ENCODE measurements at places on chromosomes 12 and 14. TPM values are rescaled to one million over a fixed set of nuclear protein-coding genes. Genes with fewer than 3 reads are reported as not detected.

DNA sequence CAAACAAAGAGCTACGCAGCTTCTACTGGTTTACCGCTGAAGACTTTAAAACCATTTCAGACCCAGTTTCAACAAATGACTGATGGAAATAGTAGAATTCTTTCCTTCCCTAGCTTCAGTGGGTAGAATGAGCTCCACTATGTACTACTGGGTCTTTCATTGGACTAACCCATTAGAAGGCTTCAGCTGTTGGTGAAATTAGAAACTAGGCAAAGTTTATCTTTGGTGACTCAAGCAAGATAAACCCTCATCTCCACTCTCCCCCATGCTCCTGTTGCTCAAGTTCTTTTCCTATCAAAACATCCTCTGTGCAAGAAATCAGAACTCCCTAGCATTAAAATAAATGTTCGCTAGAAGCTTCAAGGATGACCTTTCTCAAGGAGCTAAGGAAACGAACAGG is 159.2 kb downstream of the PAWR start:
- DNase-seq: no peak

DNA sequence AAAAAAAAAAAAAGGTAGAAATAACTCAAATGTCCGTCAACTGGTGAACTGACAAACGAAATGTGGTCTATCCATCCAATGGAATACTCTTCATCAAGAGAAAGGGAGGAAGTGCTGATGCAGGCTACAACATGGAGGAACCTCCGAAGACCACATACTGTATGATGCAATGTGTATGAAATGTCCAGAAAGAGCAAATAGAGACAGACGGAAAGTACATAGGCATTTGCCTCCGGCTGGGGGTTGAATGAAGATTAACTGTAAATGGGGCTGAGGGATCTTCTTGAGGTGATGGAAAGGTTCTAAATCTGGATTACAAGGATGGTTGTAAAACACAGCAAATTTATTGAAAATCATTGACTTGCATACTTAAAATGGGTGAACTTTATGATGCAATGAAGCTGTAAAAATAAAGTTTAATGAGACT is 35.4 kb downstream of the DLK1 start:
- DNase-seq: no peak

The TRHDE gene
- total RNA-seq: not detected

DNA sequence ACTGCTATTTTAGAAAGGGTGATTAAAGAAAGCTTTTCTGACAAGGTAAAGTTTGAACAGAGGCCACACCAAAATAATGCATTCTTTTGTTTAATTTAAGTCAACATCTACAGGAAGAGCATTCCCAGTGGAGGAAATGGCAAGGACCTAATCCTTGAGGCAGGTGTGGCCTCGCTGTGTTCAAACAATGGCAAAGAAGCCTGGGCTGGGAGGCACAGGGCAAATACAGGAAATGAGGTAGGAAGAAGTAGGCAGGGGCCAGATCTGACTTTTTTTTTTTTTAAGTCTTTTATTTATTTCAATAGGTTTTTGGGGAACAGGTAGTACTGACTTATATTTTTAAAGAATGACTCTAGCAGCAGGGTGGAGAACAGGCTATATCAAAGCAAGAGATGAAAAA is 53.5 kb downstream of the ARMH4 start:
- no peak for DNase-seq

GRCh38 chr14:55451398-55451797 is 11.0 kb upstream of the TBPL2 start:
- no peak for DNase-seq

The RABGGTA gene
- 62.8 TPM for total RNA-seq

The LRRC10 gene
- not detected for total RNA-seq

The HOXC12 gene
- not detected for total RNA-seq

The PLEKHG7 gene
- not detected for total RNA-seq

DNA sequence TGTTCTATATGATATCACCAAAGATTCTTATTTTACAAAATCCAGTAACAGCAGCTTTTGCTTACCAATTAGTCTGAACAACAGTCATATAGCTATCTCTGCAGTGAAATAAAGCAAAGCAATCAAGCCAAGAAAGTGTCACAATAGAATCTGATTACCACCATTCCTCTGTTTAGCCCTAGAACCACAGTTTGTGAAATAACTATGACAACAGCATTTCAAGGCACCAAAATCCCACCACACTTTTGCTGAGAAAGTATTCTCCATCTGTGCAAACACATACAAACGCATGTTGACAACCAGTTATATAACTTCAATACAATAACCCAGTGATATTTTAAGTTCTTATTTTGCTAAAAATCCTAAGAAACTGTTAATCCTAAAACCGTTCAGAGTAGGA is 7.4 kb downstream of the PPP1R13B start:
- DNase-seq: no peak

The ENDOU gene
- not detected for total RNA-seq

GRCh38 chr14:103738166-103738565 is 22.6 kb downstream of the ZFYVE21 start:
- DNase-seq: no peak

GRCh38 chr12:63894132-63894531 is 49.6 kb downstream of the SRGAP1 start:
- no peak for DNase-seq

DNA sequence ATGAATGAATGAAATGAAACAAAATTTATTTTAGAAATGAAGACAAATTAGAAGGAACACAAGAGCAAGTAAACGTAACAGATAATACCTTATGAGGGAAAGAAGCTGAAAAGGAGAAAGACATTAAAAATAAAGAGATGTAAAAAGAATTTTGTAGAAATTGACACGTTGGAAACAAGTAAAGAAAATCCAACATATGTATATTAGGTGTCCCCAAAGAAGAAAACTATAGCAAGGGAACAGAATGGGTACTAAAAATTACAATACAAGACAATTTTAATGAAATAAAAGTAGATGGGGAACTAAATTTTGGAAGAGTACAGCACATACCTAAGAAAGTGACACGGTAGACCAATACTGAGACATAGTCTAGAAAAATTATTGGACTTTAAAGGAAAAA is 16.7 kb downstream of the DNM1L start:
- DNase-seq: no peak

The GLT8D2 gene
- total RNA-seq: not detected

The MYH6 gene
- not detected for total RNA-seq

DNA sequence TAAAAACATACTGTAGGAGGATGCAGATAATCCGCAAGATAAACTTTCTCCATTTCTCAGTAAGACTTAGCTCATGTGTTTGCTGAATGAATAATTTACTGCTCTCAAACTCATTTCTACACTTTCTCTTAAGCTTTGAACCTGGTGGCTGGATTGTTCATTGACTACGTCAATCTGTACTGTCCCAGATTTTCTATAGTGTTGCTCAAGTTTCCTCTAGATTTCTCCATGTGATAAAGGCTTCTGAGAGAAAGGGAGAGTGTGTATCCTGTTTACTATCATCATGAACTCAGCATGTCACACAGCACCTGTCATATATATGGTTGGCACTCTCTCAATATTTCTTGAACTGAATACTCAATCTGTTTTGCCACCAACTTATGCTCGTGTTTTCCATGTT is 518.0 kb upstream of the TBX3 start:
- DNase-seq: no peak

DNA sequence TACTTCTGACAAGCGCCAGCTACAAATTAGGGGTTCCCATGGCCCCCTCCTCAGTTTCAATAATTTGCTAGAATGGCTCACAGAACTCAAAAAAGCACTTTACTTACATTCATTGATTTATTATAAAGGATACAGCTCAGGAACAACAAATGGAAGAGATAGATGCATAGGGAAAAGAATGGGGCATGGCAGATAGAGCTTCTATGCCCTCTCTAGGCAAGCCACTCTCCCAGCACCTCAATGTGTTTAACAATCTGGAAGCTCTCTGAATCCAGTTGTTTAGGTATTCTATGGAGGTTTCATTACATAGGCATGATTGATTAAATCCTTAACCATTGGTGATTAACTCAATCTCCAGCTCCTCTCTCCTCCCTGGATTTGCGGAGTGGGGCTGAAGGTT is 184.5 kb upstream of the DAAM1 start:
- DNase-seq: no peak

The KRT3 gene
- total RNA-seq: not detected

DNA sequence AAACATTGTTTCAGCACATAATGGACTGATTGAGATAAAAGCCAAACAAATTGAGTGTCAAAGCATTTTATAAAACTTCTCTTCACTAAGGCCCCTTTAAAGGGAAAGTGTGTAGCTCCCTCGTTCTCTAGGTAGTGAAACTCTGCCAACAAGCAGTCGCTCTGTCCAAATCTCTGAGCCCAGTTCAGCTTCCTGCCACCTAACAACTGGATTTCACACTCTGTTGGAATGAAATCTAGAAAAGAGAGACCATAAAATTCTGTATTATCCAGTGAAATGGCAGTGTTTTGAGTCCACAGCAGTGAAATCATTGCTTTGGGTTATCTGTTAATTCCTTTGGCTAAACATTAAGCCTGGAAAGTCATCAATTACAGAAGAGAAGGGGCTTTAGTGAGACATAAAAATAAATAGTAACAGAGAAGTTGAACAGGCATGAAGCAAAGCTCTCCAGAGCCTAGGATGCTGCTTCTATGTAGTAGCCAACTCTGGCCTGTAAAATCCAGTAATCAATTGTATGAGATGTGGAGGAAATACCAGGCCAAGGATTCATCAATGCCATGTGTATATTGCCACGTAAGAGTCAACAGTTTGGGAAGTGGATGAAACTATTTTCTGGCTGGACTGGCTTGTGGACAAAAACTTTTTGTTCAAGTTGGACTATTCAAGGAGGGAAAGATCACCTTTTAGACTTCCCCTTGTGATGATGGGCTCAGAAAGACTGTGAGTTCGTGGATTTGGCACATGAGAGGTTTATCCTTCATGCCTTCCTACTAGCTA is 122.5 kb downstream of the WIF1 start:
- no peak for DNase-seq

DNA sequence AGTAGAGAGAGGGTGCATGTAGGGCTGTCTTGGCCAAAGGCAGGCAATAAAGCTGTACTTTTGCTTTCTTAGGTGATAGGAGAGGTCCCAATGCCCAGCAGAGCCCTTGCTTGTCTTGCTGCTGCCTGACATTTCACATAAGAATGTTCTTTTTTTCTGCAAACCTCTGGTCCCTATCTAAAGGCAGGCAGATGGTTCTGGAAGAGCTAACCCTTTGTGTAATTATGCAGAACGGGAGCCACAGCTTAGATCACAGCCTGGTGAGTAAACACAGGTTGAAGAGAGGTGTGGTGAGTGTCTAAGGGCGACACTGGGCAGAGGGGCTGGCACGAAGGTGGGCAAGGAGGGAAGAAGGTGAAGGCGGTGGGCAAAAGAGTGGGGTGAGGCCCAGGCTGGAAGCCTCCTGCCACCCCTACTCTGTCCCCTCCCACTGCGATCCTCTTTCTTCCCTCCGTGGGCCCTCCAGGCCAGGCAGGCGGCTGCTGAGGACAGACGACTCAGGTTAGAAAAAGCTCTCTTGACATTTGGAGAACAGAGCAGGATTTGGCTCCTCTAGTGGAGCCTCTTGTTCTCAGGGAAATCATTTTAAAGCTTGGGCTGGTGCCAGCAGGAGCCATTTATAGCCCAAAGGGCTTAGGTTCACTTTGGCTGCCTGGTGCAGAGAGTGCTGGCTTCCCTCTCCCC is 42.8 kb downstream of the PRMT8 start:
- no peak for DNase-seq

- DNase-seq: no peak
These were observed 29.4 kb upstream of the SLC38A1 start for GRCh38 chr12:46298261-46298660.

GRCh38 chr14:32012062-32012461 is 65.0 kb upstream of the ARHGAP5 start:
- no peak for DNase-seq

- DNase-seq: no peak
These were observed 198.7 kb upstream of the DCN start for GRCh38 chr12:91381309-91381804.

The DCAF5 gene
- 74.3 TPM for total RNA-seq

The DIO2 gene
- total RNA-seq: not detected

The FAM90A1 gene
- total RNA-seq: not detected

The KLRD1 gene
- 1.5 TPM for total RNA-seq

GRCh38 chr14:58716706-58717105 is 78.9 kb downstream of the DACT1 start:
- DNase-seq: no peak

DNA sequence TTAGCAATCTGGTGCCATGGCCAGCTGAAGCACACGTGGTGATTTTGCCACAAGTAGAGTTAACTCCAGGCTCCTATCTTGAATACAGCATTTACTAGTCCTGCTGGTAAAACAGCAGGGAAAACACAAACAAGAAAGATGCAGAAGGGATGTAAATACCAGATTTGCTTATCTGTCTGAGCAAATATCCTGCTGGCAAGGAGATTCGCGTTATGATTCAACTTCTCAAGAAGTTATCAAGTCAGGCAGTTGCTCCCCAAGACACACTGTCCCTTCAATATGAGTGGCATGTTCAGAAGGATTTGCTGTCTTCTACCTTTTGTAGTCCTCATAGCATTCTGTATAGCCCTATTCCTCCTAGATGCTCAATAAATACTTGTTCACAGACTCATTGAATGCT is 171.2 kb upstream of the EGLN3 start:
- no peak for DNase-seq

The TTC9 gene
- total RNA-seq: 11.4 TPM

GRCh38 chr12:4134448-4135263 is 138.9 kb upstream of the CCND2 start:
- no peak for DNase-seq

GRCh38 chr14:57835766-57836165 is 30.1 kb downstream of the SLC35F4 start:
- DNase-seq: no peak

GRCh38 chr12:51921017-51921725 is 13.9 kb downstream of the ACVRL1 start:
- no peak for DNase-seq

DNA sequence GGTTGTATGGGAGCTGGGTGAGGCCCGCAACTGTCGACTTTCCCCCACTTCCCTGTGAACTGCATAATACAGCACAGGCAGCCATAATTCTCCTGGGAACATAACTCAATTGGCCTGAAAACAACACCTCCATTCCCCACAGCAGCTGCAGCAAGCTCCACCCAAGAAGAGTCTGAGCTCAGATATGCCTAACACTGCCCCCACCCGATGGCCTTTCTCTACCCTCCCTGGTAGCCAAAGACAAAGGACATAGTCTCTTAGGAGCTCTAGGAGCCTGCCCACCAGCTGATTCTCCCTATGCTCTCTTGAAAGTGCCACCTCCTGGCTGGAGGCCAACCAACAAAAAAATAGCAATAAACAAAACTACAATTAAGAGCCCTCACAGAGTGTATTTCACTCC is 542.7 kb upstream of the LMO3 start:
- no peak for DNase-seq

The RILPL1 gene
- total RNA-seq: 3.9 TPM

The METAP2 gene
- 57.3 TPM for total RNA-seq

- DNase-seq: no peak
These were observed 398 bp upstream of the MSRB3 start for GRCh38 chr12:65277994-65278575.

DNA sequence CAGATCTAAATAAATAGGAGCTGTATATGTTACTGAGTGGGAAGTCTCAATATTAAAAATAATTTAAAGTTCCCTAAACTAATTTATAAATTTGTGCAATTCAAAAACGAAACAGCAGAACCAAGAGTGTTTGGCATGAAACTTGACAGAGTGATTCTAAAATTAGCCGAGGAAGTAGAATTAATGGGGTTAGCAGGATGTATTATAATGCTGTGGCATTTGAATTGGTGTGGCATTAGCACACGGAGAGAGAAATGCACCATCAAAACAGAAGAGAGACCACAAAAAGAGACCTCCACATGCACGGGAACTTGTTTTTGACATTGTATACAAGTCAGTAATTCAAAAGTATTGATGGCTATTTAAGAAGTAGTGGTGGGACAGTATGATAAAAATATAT is 366.0 kb upstream of the RGS6 start:
- no peak for DNase-seq

Data from naive thymus-derived CD4-positive, alpha-beta T cell (primary cell).